ENCODE measurements at places on chromosomes 2 and 18.

GRCh38 chr18:48929941-48930713, 20.6 kb downstream of the SMAD7 start:
- DNase-seq = no peak

- no peak for DNase-seq
Measured at GRCh38 chr2:199814101-199814816, 36.7 kb downstream of the FTCDNL1 start.

DNA sequence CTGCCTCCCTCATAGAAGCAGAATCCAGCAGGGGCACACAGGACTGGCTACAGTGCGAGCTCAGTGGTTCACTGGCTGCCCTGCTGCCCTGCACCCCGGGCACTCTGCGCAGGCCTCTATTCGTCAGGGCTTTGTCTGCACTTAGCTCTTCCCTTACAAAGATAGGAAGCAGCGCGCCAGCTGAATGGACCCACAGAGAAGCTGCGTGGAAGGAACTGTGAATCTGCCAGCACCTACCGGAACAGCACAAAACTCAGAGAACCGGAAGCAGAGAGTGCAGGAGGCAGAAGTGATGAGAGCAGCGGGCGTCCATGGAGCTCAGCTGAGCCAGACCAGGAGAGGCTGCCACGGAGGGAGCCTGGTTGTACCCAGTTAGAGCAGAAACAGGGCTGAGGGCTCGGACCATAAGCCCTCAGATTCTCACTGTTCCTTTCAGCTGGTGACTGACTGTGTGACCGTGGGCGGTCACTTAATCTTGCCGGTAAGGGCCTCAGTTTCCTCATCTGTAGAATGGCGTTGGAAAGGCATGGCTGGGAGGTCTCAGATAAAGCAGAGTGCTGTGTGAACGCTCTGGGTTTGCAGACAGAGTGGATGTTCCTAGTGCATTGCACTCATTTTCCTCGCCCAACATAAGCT, 23.1 kb upstream of the SLC66A3 start:
- no peak for DNase-seq

DNA sequence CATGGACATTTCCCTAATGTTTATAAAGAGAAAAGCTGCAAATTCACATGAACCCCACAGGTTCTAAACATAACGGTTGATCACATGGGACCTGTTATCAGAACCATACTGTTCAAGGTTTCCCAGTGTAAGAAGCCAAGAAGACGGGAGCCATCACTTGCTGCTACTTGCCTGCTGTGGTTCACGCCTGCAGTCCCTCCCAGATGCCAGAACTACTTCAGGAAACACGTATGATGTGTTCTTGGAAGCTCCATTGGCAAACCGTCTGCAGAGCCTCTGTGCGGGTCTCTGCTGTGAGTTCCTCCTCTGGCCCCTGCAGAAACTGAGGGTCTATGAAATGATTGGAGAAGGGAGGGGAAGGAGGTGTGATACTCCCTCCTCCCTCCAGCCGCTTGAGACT, 75.2 kb downstream of the CABLES1 start:
- no peak for DNase-seq

DNA sequence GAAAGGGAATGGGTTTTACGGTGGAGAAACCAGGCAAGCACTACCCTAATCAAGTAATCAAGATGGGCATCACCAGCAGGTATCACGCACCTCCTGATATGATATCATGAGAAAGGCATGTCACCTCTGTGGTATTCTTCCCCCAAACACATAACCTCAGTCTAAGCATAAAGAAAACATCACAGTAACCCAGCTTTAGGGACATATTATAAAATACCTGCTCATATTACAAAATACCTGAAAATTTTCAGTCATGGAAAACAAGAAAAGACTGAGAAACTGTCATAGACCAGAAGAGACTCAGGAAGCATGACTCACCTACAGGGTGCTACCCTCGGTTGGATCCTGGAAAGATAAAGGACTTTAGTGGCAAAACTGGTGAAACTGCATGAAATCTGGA, 30.5 kb downstream of the GCKR start:
- DNase-seq = no peak

All from SJCRH30 (cell line).